ENCODE measurements at places on chromosomes 12 and 14.

- peak; percentile 68 for DNase-seq
These were observed 391.0 kb downstream of the ZFP36L1 start for GRCh38 chr14:68401855-68402254.

DNA sequence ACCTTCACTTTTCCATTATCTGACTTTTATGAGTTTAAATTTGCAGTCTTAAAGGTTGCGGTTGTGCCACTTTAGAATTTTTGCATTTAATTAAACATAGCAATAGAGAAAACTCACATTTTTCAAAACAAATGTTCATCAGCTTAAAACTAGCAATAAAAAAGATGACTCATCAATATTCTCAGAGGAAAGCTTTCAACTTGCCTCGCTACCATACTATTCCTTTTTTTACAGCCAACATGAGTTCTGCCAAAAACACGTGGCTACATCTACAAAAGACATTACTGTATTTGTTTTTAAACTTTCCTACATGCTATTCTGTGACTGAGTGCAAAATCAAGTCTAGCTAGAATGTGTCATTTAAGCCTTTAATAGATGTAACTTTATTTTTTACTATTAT, 497.1 kb downstream of the RPS29 start:
- DNase-seq, result no peak

GRCh38 chr14:105165761-105166485, 2.7 kb downstream of the JAG2 start:
- DNase-seq, result no peak

DNA sequence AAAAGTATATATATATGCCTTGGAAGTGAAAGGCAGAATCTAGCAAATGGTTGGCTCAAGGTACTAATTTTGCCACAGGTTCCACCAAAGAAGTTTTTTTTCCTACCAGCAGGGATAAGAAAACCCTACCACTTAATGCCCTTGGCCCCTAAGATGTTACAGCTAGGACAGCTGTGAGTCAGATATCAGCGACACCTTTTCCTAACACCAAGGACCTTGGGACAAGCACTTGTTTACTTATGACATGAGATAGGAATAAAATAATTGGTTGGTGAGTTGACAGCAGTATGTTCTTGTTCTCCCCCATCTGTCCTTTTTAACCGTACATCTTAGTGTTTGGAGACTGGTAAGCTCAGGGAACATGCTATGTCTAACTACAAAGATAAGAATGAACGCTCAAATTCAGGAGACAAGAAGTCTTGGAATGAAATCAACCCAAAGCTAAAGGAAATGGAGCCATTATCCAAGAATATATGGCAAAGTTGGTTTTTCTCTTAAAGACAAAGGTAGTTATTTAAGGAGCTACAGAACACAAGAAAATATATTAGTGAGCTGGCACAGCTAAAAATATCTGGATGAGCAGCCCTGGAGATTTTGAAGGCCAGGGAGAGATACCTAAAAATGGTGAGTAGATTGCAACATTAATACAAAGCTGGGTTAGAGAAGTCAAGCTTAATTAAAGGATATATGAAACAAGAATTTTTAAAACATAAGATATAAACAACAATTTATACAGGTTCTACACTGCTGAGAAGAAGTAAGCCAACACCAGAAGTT, 126.8 kb downstream of the TMTC1 start:
- no peak for DNase-seq

GRCh38 chr14:57526942-57527341, 33.3 kb upstream of the CCDC198 start:
- DNase-seq, result no peak

All from GM13976 (cell line).